Upper lobe of right lung (tissue), 1 donor: ENCODE measurements at places on chromosomes 3 and 15. TPM values are rescaled to one million over a fixed set of nuclear protein-coding genes. Genes with fewer than 3 reads are reported as not detected.

DNA sequence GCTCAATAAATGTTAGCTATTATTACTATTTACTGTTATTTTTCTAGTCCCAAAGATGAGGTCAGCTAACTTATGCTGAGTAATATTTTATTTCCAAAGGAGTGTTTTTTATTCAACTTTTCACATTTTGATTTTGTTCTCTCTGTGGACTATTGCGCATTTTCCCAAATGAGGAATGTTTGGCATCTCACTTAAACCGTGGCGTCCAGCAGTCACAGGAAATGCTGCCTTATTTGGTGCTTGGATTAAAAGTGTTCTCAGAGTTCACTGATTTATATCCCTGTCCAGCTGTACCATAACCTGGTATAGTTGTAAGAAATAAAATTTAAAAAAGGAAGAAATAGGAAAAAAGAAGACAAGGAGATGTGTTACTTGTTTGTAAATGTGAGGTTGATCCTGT lies 166.8 kb downstream of the THSD4 start:
- no peak overlapping the region for H3K4me3 ChIP-seq
- H3K4me1 ChIP-seq, result peaks cover 20% of the 10 kb centered on the region
- H3K27ac ChIP-seq, result no peak overlapping the region

DNA sequence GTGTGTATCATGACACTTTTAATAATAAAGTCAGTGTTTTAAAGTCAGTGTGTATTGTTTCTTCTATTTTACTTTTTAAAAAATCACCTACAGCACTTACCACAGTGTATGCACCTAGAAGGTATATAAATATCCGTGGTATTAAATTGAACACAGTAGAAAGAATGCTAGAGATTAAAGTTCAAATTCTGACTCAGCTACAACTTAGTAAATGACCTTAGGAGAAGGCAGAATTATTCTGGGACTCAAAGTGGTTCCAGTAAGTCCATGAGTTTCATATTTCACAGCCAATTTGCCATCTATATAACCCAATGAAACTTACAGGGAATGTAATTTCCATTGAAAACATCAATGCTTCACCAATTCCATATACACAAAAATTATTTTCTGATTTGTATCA lies 52.7 kb upstream of the MAP4 start:
- no peaks in the 10 kb centered on the region for H3K27me3 ChIP-seq
- no peaks in the 10 kb centered on the region for H3K4me1 ChIP-seq
- no peak for DNase-seq
- H3K27ac ChIP-seq, result no peak overlapping the region
- peaks cover 6% of the 10 kb centered on the region for H3K36me3 ChIP-seq
- no peak overlapping the region for H3K4me3 ChIP-seq

GRCh38 chr3:57787867-57788623 lies 31.9 kb downstream of the SLMAP start:
- H3K27ac ChIP-seq, result no peak overlapping the region
- DNase-seq, result no peak
- H3K27me3 ChIP-seq, result no peaks in the 10 kb centered on the region
- H3K36me3 ChIP-seq, result no peaks in the 10 kb centered on the region
- no peaks in the 10 kb centered on the region for H3K4me1 ChIP-seq
- H3K4me3 ChIP-seq, result no peak overlapping the region

DNA sequence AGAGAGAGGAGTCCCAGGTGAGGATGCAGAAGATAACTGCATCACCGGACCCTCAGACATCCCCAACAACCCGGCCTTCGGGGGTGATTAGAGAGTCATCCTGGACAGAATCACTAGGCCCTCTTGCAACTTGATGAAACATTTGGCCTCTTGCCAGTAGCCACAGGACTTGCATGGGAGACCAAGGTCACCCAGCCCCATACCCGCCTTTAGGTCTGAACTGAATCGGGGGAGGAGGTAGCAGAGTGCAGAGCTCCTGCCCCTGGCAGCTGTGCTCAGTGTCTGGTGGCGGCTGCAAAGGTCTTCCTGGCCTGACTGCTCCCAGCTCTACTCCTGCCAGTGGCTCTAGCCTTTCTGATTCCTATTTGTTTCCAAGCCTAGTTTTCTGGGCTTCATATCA lies 12.4 kb downstream of the PIF1 start:
- H3K36me3 ChIP-seq, result no peaks in the 10 kb centered on the region
- H3K27ac ChIP-seq, result no peak overlapping the region
- no peaks in the 10 kb centered on the region for H3K4me1 ChIP-seq
- DNase-seq, result no peak
- no peaks in the 10 kb centered on the region for H3K27me3 ChIP-seq

- H3K4me1 ChIP-seq, result peaks cover 94% of the 10 kb centered on the region
- DNase-seq, result no peak
- H3K4me3 ChIP-seq, result no peak overlapping the region
- H3K27ac ChIP-seq, result peak overlapping the region; percentile 74
- H3K36me3 ChIP-seq, result no peaks in the 10 kb centered on the region
These were observed 17.8 kb downstream of the SMAD3 start for GRCh38 chr15:67083135-67083762.

GRCh38 chr3:37726525-37727290 lies 135.0 kb upstream of the CTDSPL start:
- H3K27me3 ChIP-seq, result no peaks in the 10 kb centered on the region
- H3K27ac ChIP-seq, result no peak overlapping the region
- no peak overlapping the region for H3K4me3 ChIP-seq
- DNase-seq, result no peak

DNA sequence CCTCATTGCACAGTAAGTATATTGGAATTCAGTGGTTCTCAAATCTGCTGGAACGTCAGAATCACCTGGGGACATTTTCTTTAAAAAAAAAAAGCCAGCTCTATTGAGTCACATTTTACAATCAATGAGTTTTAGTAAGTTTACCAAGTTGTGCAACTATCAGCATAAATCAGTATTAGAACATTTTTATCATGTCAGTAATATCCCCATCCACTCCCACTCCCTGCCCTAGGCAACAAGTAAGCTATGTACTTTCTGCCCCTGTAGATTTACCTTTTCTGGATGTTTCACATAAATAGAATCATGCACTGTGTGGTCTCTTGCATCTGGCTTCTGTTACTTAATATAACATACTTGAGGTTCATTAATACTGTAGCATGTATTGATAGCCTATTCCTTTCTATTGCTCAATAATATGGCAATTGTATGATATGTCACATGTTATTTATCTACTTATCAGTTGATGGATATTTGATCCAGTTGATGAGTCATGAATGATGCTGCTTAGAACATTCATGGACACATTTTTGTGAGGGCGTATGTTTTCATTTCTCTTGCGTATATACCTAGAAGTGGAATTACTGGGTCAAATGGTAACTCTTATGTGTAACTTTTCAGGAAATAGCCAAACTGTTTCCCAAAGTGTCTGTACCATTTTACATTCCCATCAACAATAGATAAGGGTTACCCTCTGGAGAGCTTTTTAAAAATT lies 180.5 kb downstream of the THSD4 start:
- no peaks in the 10 kb centered on the region for H3K4me1 ChIP-seq
- H3K36me3 ChIP-seq, result no peaks in the 10 kb centered on the region
- H3K27ac ChIP-seq, result no peak overlapping the region
- no peaks in the 10 kb centered on the region for H3K27me3 ChIP-seq
- H3K4me3 ChIP-seq, result no peak overlapping the region

Gene GOLGA6D
- not detected for total RNA-seq

Gene CHRNA5
- total RNA-seq, result 1.2 TPM

Gene GOLGA6L7
- total RNA-seq, result not detected
